ENCODE measurements at places on chromosomes 4 and X. TPM values are rescaled to one million over a fixed set of nuclear protein-coding genes. Genes with fewer than 3 reads are reported as not detected.

Gene GLUD2
- total RNA-seq = 2.2 TPM

Gene USP17L20
- not detected for total RNA-seq

Gene CYBB
- total RNA-seq = 0.73 TPM

Gene ZXDA
- 11.7 TPM for total RNA-seq

Gene GPRIN3
- 2.1 TPM for total RNA-seq

Gene MID1
- 8.0 TPM for total RNA-seq

Gene FAT1
- 133 TPM for total RNA-seq

Gene DCAF12L2
- not detected for total RNA-seq

Gene XG
- total RNA-seq = 34.1 TPM

Gene TLR1
- 9.3 TPM for total RNA-seq

Gene RGN
- total RNA-seq = 0.29 TPM

Gene GRSF1
- 54.2 TPM for total RNA-seq

Gene RBMXL3
- total RNA-seq = not detected

Gene GK
- 9.2 TPM for total RNA-seq

Measured in suprapubic skin (tissue), 4 donors.